ENCODE measurements at places on chromosomes 2 and 18.

GRCh38 chr2:44297431-44297830 is 22.2 kb downstream of the SLC3A1 start:
- no peak for DNase-seq

DNA sequence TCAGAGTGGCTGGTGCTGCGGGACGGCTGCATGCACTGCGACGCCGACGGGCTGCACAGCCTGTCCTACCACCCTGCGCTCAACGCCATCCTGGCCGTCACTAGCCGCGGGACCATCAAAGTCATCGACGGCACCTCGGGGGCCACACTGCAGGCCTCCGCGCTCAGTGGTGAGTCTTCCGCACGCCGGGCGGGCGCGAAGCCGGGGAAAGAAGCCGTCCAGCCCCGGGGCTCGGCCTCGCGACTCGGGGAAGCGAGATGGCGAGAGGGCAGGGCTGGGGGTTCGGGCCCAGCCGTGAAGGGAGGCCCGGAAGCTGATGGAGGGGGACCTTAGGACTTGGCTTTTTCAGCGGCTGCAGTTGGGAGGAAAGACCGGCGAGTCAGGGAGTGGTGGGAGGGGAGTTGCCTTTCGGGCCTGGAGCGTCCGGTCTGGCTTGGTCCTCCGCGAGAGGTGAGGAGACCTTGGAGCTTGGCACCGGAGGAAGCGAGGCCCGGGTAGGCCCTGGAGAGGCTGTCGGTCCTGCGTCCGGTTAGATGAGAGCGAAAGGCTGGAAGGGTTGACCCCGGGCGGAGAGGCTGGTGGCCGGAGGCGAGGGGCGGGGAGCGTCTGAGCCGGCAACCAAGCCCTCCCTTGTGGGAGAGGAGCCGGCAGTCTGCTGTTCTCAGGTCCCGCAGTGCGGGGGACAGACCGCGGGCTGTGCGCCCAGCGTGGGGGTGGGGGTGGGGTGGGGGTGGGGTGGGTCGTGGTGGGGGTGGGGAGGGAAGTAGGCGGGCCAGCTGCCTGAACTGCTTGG is 691 bp downstream of the BIRC6 start:
- peak; percentile 12 for DNase-seq

DNA sequence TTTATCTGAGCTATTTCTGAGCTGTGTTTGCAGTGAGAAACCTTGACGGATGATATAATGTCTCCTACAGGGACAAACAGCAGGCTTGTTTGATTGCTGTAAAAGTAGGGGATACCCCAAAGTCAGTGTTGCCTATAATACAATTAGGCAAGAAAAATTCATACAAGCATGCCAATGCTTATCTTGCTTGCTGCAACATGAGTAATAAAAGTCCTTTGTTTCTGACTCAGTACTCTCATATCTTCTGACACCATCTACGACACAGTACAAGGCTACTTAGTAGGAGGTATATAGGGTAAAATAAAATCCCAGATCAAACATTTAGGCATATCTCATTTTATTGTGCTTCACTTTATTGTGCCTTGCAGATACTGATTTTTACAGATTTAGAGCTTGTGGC is 33.0 kb downstream of the ERBB4 start:
- no peak for DNase-seq

DNA sequence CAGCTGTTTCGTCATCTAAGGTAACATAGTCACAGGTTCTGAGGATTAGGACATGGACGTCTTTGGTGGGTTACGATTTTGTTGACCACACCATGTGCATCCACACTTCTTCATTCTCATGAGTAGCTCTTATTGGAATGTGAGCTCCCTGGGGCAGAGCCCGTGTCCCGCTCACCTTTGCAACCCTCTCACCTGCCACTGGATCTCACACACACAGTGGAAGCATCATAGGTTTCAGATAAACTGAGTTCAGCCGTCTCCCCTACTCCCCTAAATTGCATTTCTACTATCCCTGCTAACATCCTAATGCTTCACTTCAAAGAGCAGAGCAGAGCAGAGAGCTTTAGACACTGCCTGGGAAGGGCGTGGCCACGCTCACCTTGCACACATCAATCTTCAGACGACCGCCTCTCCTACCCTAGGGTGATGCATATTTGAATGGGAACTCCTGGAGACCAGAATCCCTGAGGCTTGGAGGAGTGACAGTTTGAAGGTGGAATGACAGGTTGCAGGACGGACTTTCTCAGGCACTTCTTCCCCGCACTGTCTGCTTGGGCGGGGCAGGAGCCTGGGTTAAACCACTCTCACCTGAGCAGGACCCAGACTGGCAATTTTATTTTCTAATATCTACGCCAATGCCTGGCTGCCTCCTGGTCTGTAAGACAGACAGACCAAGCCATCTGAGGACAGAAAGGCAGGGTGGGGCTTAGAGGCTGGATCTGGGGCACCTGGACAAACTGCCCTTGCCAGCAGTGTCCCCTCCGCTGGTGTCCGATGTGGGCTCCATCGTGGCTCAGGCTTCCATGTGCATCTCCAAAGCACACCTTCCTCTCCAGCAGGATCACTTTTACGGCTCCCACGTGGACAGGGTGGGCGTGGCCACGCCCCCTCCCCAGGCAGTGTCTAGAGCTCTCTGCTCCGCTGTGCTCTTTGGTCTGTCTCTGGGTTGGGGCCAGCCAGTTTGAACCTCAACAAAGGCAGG is 229.5 kb upstream of the COPS8 start:
- DNase-seq, result no peak

GRCh38 chr2:128310094-128310716 is 8.5 kb downstream of the HS6ST1 start:
- no peak for DNase-seq

DNA sequence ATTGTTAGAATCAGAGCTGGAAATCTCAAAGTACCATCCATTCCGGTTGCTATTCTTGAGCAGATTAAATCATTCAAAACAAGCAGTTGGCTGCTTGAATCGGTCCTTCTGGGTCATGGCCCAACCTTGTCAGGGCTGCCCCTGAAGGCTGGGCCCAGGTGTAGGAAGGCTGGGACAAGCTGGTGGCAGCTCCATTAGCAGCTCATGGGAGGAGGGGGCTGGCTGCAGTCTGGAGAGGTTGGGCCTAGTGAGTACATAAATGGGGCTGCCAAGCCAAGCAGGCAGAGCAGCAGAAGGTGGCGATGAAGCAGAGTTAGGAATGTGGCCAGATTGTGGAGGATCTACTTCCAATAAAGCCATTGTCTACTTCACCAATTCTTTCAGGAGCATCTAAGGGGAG is 81.4 kb downstream of the ADCYAP1 start:
- no peak for DNase-seq
